ENCODE measurements at places on chromosomes 13 and 19.

DNA sequence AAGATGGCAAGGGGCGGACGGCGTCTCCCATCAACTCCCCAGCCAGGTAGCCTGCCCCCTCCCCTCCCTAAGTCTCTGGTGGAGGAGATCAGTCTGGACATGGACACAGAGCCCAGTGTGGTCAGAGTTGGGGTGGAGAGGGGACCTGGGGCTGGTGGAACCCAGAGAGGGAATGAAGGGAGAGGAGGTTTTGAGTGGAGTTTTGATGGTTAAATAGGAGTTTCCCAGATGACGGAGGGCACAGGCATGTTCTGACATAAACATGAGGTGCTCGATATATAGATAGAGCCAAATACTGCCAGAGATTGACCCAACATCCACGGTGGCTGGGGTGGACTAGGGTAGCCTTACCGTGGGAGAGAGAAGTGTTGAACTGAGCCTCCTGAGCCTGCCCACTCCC is 14.1 kb downstream of the FSD1 start:
- no peak for DNase-seq

DNA sequence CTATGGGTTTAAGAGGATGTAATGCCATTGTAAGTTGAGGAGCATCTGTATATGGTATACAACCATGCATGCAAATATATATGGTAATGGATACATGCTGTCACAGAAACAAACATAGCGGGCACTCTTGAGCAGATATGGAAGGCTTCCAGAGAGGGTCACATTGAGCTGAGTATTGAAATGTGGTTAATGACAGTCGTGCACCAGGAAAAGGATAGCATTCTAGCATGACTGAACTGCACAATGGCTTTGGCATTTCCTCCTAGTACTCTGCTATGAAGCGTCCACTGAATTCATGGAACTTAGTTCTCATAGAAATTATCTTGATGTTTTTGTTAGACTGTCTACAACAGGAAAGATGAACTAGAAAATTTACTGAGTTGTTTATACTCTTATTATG is 25.2 kb downstream of the DGKH start:
- no peak for DNase-seq

- DNase-seq: no peak
These were observed 11.5 kb upstream of the CBY2 start for GRCh38 chr13:45690636-45691035.

- no peak for DNase-seq
These were observed 913.2 kb upstream of the GPC6 start for GRCh38 chr13:92313382-92313781.

GRCh38 chr13:110422913-110423688 is 116.0 kb downstream of the COL4A2 start:
- no peak for DNase-seq

GRCh38 chr13:31121379-31122140 is 40.1 kb downstream of the HSPH1 start:
- no peak for DNase-seq

GRCh38 chr13:73351730-73352129 is 292.9 kb downstream of the KLF5 start:
- no peak for DNase-seq

GRCh38 chr19:12751635-12752034 is at the start of gene BEST2:
Gene BEST2 (plus strand): TSS chr19:12751791. CDS start chr19:12752593, 802 bp downstream.
- no peak for DNase-seq

- no peak for DNase-seq
These were observed 47.2 kb upstream of the POMP start for GRCh38 chr13:28611654-28612131.

DNA sequence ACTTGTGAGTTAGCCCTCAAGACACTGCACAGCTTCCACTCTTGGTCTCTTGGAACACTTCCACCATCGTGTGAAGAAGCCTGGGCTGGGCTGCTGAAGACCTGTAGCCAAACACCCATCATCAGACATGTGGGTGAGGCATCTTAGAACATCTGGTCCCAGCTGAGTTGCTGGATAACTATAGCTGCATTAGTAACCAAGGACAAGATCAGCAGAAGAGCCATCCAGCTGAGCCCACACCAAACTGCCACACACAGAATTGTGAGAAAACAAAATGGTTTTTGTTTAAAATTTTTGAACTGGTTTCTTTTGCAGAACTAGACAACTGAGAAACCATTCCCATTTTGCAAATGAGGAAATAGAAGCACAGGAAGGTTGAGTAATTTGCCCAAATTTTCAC is 56.2 kb downstream of the CCNE1 start:
- DNase-seq: no peak

DNA sequence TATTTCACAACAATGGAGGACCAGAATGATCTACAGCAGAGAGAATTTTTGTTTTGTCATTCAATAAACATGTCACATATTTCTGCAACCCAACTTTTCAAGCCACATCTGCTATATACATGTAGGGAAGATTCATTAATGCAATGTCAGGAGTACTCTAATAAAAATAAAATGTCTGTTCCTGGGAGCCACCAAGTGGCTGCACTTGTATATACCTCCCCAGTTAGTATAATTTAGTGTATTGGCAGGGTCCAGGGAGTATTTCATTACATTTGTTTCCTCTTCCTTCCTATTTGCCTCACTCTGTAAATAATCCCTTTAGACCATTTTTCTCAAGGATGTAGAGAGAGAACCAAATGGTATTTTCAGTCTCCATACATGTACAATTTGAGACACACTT is 1169.0 kb downstream of the DIAPH3 start:
- DNase-seq: no peak

GRCh38 chr13:113653264-113654174 is 4.5 kb downstream of the ATP4B start:
- DNase-seq: no peak

- DNase-seq: no peak
These were observed 6.0 kb downstream of the KCNC3 start for GRCh38 chr19:50322931-50323781.

DNA sequence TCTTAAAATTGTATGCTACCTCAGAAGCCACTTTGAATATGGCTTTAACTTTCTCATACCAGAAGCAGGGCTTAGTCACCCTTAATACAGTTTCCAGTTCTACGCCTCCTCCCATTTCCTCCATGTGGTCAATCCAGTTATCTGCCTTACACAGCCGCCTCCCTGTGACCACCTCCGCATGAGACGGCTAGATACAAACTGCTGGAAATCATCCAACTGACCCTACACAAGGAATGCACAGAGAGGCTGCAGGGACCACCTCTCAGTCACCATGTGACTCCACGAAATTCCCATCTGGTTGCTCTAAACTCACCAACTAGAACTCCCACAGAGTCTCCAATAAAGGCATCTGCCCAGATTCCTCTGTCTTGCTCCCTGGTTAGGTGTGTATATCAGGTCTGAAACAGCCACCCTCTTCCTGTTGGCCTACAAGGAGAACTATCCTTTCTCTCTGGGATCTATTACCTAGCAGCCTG is 6.8 kb downstream of the ZNF564 start:
- DNase-seq: no peak

GRCh38 chr13:35470671-35471661 is 5.5 kb downstream of the MAB21L1 start:
- DNase-seq: no peak

GRCh38 chr13:44498969-44499368 is 77.2 kb downstream of the TSC22D1 start:
- DNase-seq: no peak

GRCh38 chr19:46859637-46860124 is 1.1 kb upstream of the ARHGAP35 start:
- no peak for DNase-seq

GRCh38 chr19:3690551-3691371 is 9.5 kb downstream of the PIP5K1C start:
- no peak for DNase-seq

- DNase-seq: no peak
These were observed 32.2 kb upstream of the TNFAIP8L1 start for GRCh38 chr19:4606921-4607678.
